Vagina (tissue), 2 donors: ENCODE measurements at places on chromosomes 7 and 10. TPM values are rescaled to one million over a fixed set of nuclear protein-coding genes. Genes with fewer than 3 reads are reported as not detected.

The RTKN2 gene
- total RNA-seq: 2.5 TPM

The TMEM178B gene
- total RNA-seq: 1.2 TPM

The TSPAN12 gene
- 9.6 TPM for total RNA-seq

The GIMAP7 gene
- 16.0 TPM for total RNA-seq

The MALRD1 gene
- 2.0 TPM for total RNA-seq

The TUBAL3 gene
- not detected for total RNA-seq

DNA sequence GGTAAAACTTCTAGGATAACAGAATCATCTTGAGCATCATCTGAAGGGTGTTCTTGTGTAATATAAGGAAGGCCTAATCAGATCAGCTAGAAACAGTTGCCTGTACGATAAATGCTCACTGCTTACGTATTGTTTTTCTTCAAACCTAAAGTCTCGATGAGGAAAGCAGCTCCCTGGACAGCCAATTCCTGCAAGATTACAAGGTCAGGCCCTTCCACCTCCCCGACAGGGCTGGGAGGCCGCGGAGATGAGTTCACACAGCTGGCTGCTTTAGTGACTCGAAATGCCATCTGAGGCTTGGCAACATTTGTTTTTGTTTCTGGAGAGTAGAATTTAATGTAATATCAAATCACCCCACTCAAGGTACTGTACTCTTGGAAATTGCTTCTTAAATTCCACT, 95.1 kb upstream of the PFKP start:
- no peak for DNase-seq
- H3K4me3 ChIP-seq: no peak overlapping the region
- no peaks in the 10 kb centered on the region for H3K4me1 ChIP-seq
- H3K27me3 ChIP-seq: no peaks in the 10 kb centered on the region
- H3K36me3 ChIP-seq: no peaks in the 10 kb centered on the region

GRCh38 chr10:31034098-31034909, 2.6 kb upstream of the ZNF438 start:
- H3K27me3 ChIP-seq: no peaks in the 10 kb centered on the region
- no peak overlapping the region for H3K4me3 ChIP-seq
- DNase-seq: no peak
- H3K27ac ChIP-seq: peak overlapping the region; percentile 61
- no peaks in the 10 kb centered on the region for H3K36me3 ChIP-seq

GRCh38 chr7:2116989-2117591, 115.7 kb downstream of the MAD1L1 start:
- no peak overlapping the region for H3K27ac ChIP-seq
- no peaks in the 10 kb centered on the region for H3K27me3 ChIP-seq
- peaks cover 32% of the 10 kb centered on the region for H3K4me1 ChIP-seq
- DNase-seq: no peak
